Activated CD4-positive, alpha-beta T cell treated with anti-CD3 and anti-CD28 coated beads, Interleukin-2, amount 50 U/mL, for 4 hours (primary cell): ENCODE measurements at places on chromosomes 4 and X.

DNA sequence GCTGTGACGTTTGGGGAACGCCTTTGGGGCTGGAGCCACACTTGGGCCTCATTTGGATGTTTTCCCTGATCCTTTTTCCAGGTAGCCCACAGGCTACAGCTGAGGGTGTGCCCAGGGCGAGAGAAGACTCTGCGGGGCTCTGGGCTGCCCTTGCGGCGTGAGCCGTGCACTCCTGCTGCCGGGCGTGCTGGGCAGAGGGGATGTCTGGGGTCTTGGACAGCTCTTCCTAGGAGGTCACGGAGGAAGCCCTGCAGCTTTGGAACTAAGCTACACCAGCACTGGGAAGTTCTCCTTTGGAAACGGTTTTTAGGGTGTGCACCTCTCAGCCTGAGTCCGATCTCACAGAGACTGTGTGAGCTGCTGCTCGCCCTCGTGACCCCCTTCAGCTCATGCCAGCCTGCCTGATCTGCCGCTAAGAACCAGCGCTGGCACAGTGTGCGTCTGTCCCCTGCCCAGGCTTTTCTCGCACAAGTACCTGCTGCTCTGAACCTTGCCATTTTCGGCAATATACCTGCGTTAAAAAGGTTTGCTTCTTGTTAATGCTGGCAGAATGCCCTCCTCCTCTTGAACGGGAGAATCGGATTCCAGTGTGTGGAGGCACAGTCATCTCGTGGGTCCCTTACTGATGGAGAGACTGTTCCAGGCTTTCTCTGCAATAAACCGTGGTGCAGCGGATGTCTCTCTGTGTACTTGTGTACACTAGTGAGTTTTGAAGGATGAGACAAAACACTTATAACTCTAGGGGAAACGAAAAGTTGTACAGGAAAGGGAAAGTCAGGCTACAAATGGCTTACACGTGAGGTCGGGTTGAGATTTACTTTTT, 14.3 kb downstream of the MSANTD1 start:
- DNase-seq: no peak

DNA sequence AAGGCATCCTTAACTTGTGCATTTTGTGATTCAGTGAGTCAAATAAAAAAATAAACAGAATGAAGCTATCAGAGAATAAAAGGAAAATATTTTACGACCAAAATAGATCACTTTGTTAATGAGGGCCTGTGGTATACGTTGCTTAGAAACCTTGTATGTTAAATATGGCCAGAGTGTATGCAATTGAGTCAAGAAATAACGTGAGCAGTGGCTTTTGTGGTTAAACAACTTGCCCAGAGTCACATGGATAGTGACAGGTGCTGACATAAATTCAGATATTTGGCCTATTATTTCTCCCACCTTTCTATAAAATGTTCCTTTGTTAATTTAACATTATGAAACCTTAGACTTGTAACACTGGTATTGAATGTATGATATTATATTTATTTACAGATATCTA, 393.4 kb downstream of the PABPC4L start:
- DNase-seq: no peak

DNA sequence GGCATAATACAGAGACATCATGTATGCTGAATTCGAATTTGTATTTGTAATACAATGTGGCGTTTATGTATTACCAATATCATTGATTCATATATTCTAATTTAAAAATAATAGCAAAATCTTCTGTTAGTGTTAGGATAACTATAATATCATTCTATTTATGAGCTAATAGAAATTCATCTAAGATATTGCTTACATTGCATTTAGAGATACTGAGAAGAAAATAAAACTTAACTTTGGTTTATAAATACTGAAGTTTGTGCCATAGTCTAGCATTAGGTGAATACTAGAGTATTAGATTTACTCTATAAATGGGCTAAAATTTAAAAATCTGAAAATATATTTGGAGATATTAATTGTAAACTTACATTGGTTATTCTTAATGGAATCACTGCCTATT, 1590.6 kb downstream of the PCDH18 start:
- no peak for DNase-seq

DNA sequence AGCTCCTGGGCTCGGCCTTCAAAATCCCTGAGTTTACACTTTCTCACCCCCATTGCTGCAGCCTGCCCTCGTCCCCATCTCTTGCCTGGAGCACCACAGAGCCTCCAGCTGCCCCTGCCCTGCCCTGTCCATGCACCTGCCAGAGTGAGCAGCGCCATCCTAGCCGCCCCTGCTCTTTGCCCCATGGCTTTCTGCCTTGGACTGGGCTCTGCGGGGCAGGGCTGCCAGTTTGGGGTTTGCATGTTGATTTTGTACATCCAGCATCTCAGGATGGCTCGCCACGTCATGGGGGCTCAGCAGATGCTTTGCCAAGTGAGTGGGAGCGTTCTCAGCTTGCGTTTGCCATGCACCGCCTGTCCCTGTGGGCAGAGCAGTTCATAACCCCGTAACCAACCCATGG, 67.1 kb upstream of the HGFAC start:
- no peak for DNase-seq

DNA sequence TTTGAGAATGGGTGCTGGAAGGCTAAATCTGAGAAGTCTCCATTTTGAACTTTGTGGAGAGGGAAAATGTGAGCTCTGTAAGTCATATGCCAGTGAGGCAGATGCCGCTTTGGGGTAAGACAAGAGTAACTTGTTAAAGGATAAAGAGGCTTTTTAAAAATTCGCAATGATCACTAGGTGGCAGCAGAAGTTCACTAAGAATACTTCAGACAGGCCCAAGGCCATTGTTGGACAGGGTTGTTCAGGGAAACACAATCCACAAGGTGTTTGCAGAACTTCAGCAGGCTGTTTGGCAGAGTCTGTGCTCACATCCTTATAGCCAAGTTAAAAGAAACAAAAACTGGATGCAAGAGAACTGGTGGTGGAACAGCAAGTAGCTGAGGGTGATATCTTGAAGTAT, 13.7 kb upstream of the PIGA start:
- no peak for DNase-seq

- no peak for DNase-seq
Measured at GRCh38 chrX:153634832-153635231, 12.2 kb upstream of the DUSP9 start.

- DNase-seq: no peak
Measured at GRCh38 chr4:10960389-10960788, 275.8 kb upstream of the CLNK start.

DNA sequence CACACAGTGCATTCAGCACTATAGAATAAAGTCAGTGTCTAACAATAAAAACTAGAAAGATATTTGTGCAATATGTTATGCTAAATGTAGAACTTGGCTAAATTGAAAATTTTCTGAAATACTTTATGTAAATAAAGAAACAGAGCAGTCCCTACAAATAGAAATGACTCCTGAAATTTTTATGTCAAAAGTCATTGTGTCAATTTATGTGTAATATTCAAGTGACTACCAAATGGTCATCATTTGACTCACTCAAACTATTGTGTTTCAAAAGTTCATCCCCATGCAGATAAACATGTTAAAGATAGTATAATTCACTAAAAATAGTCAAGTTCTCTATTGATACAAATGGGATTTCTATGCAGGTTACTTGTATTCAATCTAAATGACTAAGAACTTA, 17.9 kb downstream of the LRBA start:
- no peak for DNase-seq

DNA sequence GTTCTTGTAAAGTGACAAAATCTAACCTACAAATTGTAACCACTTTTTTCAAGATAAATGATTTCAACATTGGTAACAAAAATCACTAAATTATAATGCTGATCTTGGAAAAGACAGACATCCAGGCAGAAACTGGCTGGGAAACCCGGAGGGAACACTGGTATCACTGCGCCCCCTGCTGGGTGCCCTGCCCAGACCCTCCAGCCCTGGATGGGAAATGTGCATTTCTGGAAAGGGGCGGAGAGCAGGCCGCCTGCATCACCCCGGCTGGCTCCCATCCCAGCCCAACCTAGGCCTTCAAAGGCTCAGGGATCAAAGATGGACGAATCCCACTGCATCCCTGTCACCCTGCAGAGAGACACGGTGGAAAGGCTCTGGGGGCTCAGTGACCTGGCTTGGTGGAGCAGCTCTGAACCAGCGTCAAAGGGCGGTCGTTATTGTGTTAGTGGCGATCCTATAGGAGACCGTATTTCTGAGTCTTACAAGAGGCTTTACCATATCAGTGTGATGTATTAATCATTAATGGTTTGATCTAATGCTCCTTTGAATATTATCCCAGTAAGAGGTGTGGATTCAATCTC, 37.3 kb downstream of the ACOX3 start:
- DNase-seq: peak; percentile 18
